ENCODE measurements at places on chromosomes 4 and X.

DNA sequence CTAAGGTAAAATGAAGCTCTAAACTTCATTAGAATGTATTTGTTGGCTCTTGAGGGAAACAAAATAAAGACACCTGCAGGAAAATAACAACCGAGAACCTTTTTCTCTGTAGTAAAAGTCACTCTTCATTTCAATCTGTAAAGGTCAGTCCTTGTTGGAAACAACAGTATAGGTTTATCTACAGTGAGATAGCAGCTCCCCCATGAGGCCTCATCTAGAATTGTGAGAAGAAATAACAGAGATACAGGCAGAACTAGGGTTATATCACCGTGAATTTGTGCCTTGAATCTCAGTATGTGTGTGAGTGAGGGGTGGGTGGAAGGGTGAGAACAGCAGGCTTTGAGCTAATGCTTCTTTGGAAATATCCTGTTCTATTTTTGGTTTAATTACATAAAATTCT, 107.8 kb upstream of the FMR1 start:
- no peak for DNase-seq

DNA sequence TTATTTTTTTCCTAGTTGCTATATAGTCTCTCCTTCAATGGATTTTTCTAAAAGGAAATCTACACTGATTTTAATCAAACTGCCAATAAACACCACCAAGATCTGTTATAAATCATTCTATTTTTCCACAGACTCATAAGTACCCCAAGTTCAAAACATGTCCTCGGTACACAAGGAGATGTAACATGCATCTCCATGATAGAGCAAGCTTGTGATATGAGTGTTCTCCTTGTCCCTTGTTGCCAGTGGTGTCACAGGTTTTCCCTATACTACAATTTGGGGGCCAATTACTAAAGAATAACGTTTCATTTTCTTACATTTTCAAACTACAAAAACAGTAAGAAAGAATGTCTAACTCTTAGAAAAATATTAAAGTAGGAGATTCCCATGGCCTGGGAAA, 491 bp downstream of the ARHGEF6 start:
- DNase-seq = no peak

- no peak for DNase-seq
Observed at GRCh38 chrX:30971774-30972603, 82.9 kb upstream of the TAB3 start.

- DNase-seq = no peak
Observed at GRCh38 chr4:72360075-72360474, 208.9 kb downstream of the ADAMTS3 start.

GRCh38 chr4:13168326-13168725, 315.8 kb downstream of the RAB28 start:
- DNase-seq = no peak

Measured in activated CD8-positive, alpha-beta memory T cell treated with anti-CD3 and anti-CD28 coated beads for 1 hour (primary cell).